ENCODE measurements at places on chromosomes 4 and X.

GRCh38 chrX:15204130-15204751, 65.6 kb downstream of the ASB9 start:
- DNase-seq, result no peak

DNA sequence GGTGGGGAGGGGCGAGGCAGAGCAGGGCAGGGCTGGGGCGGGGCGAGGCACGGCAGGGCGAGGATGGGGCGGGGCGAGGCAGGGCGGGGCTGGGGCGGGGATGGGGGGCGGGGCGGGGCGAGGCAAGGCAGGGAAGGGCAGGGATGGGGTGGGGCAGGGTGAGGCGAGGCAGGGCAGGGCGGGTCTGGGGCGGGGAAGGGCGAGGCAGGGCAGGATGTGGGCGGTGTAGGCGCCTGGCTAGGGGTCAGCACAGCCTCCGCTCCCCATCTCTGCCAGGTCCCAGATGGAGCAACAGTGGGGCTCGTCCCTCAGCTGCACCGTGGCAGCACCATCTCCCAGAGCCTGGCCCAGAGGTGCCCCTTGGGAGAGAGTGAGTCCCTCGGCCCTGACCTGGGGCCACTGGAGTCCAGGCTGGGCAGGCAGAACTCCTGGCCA, 4.2 kb upstream of the SRPK3 start:
- DNase-seq, result no peak

DNA sequence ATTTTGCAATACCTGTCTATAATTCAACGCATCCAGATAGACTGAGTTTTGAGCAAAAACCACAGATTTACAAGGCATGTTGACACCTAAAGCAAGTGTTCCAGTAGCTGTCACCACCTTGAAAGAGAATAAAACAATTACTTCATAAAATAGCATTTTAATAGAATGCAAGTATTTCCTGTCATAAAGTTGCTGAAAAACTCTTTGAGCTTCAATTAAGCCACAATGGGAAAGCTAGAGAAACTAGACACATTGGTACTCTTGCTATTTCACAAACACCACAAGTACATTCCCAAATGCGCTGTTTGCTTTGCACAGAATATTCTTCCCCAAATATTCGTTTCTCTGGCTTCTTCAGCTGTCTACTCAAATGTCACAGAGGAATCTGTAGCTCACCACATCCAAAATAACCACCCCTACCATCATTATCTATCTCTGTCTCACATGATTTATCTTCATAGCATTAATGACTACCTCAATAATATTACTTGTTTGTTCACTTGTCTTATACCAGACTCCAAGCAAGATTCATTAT, 70.3 kb downstream of the DDX60 start:
- peak; percentile 35 for DNase-seq

- DNase-seq, result no peak
Observed at GRCh38 chr4:138832563-138832962, 183.0 kb upstream of the NOCT start.

GRCh38 chrX:68895341-68895755, 66.5 kb downstream of the EFNB1 start:
- DNase-seq, result peak; percentile 27

DNA sequence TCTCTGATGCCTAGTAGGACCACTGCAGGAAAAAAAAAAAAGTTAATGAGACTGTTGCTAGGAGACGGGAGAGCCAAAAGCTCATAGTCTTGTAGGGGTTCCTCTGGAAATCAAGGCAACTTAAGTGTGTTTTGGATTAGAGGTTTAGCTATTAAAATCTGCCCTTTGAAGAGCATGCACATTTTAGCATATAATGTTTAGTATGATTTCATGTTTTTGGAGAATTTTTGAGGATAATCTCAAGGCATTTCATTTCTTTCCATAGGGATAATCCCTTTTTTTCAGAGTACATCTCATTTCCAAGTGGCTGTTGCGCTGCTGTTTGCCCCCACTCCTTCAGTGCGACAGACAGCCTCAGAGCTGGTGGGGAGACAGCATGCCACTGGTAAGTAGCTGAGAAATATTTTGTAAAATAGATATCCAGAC, at the start of gene LINC00632:
TSS of gene LINC00632 (plus strand) at position 339 of the 426 bp plus-strand sequence.
- DNase-seq, result no peak

DNA sequence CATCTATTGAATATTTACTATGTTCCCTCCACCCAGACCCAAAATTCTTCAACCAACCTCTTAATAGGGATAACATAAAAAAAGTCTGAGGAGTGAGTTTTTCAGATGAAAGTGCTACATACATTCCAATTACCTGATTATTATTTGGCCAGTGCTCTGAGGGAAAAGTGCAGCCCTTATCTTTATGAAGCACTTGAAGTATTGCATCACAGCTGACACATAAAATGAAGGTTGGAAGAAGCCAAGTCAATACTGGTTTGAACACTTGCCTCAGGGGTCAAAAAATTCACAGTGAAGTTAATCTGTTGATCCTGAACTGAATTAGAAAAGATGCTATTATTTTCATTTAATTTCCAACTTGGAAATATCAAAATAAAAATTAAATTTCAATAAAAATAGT, 498.9 kb downstream of the INPP4B start:
- no peak for DNase-seq
